ENCODE measurements at places on chromosomes 4 and X.

DNA sequence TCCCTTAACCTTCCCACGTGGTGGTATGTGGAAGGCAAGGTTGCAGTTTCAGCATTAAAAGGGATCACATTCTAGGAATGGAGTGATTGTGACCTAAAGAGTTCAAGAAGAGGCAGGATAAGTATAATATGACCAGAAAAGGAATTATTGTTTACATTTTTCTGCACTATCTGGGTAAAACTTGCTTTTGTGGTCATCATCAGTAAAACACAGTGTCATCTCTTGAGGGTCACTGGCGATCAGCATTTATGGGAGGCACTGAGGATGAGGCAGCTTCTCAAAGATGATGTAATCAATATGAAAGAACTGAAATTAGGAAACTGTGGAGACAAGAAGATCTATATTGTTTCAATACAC is 88.7 kb downstream of the CFAP299 start:
- DNase-seq, result no peak

DNA sequence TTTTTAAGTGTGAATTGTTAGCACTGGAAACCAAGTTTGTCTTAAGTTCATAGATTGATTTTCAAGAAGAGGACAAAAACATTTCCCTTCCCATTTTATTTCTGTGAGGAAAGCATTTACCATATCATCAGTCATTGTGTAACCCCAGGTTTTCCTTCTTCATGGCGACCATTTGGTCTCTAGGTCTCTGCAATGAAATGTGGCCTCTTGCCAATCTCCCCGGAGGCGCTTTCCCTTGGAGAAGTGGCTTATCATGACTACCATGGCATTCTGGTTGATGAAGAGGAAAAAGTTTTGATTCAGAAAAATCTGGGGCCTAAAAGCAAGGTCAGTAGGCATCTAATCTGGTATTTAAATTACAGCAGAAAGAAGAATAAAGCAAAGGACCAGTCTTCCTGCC is 54.4 kb downstream of the ADD1 start:
- DNase-seq, result no peak

- no peak for DNase-seq
These were observed 651 bp upstream of the SAP30 start for GRCh38 chr4:173370130-173370476.

GRCh38 chr4:109811707-109812106 is 3.9 kb upstream of the GAR1 start:
- no peak for DNase-seq

GRCh38 chr4:113445286-113445685 is 316.3 kb downstream of the CAMK2D start:
- no peak for DNase-seq

DNA sequence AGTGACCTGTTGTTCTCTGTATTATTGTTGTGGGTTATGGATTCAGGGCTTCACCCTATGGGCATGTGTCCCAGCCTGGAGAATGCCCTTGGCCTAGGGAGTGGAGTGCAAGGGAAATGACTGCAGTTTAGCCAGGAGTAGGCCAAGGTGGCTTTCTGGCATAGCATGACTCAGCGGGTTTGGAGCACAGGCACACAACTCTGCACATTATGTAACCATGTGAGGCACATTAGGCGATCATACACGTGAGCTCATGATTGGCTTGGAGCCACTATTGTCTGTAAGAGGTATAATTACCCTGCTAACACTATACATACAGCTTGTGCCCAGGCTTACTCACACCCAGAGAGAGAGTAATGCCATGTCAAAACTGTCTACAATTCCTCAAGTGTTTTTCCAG is 35.1 kb upstream of the TACR3 start:
- no peak for DNase-seq

DNA sequence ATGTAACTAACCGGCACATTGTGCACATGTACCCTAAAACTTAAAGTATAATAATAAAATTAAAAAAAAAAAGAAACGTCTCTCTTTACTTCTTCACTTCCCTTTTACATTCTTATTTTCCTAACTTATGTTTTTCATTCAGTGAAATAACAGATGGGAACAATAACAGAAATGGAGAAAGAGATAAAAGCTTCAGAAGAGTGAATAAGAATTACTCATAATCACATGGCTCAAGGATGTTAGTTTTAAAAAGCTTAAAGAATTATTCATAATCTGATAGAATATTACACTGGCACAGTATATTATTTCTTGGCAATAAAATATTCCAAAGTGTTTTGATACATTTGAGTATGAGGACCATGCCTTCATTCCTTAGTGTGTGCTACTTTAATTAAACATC is 175.6 kb downstream of the COL25A1 start:
- DNase-seq, result no peak

DNA sequence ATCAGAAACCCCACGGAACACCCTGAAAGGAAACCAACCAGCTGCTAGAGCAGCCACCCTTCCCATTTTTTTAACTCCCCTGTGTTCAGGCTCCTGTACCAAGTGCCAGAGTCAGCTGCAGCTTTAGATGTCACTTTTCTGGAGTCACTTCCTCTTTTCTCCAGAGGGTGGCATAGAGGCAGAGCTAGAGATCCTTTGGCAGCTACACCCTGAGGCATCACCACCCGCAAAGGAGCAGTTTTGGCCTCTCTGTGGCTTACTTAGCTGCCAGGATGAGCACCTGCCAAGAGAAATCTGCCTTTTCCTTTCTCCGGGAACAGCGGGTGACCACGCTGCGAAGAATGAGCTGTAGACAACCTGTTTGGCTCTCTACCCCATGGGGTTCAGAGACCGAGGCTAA is 58.0 kb upstream of the CHRDL1 start:
- no peak for DNase-seq

GRCh38 chr4:15457406-15458201 is 12.1 kb upstream of the CC2D2A start:
- DNase-seq, result no peak

GRCh38 chrX:52558140-52558539 is 41.3 kb upstream of the XAGE1B start:
- DNase-seq, result no peak

DNA sequence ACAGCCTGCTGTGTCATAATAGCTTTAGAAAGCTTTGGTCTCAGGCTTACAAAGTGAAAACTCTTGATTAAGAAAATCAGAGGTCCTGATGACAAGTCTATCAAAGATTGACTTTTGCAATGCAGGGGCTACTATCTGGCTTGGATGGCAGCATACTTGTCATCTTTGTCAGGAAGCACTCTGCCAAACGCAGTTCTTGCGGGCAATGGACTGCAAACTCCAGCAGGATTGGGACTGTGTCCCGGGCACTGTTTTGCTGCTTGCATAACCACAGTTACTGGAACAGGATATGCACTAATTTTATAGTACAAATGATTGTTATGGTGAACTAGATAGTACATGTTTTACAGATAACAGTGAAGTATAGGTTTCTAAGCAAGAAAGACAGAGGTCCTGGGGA is 185.6 kb downstream of the IQCM start:
- DNase-seq, result no peak

All from activated T-cell treated with anti-CD3 and anti-CD28 coated beads, Interleukin-2, amount 50 U/mL, for 24 hours (primary cell).